ENCODE measurements at places on chromosomes 2 and 18.

DNA sequence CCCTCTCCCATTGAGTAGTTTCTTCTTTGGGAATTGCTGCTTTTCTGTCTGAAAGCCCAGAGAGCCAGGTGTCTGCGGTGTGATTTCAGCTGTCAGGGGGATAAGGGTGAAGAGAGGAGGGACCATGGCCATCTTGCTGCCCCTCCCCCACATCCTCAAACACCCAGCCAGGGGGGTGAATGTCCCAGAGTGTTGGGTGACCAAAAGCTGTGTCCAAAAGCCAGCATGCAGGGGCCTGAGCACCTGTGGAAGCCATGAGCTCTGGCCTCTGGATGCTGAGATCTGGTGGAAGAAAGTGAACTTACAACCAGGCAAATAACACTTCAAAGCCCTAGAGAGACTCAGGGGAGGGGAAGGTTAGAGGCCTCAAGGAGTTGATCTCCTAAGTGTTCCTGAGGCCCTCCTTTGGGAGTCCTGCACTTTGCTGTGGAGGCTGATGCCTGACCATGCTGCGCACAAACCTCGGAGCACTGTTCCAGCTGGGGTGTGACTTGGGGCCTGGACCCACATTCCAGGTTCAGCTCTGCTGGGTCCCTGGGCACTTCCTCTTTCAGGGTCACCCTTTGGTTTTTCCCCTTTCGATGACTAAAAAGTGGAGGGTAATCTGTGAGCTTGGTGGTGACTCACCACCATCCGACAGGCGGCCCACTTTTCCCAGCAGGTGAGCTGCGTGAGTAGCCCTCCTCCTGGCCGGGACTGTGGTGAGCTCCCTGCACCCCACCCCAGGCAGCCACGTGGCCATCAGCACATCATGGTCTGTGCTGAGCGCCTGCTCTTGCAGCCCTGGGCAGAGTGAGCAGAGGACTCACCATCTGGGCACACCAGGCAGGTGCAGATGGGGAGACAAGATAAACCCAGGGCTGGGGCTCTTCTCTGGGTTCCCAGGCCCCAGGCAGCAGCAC lies 66.8 kb upstream of the FOSL2 start:
- DNase-seq, result peak; percentile 80

- no peak for DNase-seq
Measured at GRCh38 chr18:26071725-26072124, 18.7 kb downstream of the SS18 start.

DNA sequence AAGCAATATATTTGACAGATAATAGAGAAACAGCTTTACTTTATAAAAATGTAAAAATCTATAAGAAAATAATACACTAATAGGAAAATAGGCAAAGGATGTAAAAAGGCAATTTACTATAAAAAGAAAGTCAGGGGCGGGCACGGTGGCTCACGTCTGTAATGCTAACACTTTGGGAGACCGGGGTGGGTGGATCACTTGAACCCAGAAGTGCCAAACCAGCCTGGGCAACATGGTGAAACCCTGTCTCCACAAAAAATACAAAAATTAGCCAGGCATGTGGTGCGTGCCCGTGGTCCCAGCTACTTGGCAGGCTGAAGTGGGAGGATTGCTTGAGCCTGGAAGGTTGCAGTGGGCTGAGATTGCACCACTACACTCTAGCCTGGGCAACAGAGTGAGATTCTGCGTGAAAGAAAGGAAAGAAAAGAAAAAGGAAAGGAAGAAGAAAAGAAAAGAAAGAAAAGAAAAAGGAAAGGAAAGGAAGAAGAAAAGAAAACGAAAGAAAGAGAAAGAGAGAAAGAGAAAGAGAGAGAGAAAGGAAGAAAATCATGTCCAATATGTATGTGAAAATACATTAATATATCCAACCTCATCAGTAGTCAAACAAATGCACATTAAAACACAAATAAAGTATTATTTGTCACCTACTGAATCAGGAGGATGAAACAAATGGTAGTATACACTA lies 65.1 kb downstream of the ADD2 start:
- no peak for DNase-seq

DNA sequence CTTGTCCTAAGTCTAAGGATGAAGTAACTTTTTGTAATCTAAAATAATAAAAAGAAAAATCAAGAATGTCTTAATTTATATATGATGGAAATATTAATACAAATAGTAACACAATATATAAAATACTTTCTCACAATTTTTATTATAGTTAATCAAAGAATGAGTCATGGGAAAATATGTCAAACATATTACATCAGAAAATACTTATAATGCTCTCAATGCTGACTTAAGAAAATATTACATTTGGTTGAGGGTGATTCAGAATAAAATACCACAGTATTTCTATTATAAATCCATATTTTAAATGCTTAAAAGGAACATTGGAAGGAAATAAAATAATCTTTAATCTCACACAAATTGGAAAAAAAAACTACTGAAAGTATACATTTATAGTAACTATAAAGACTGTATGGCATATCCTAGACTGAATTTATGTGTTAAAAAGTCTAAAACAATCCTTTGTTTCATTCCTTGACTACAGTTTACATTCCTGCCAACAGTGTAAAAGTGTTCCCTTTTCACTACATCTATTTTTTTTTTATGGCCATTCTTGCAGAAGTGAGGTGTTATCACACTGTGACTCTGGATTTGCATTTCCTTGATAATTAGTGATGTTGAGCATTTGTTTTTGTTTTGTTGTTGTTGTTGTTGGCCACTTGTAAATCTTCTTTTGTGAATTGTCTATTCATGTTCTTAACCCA lies 1573.5 kb upstream of the ACVR2A start:
- DNase-seq, result no peak

- no peak for DNase-seq
Measured at GRCh38 chr2:25041307-25041927, 459 bp upstream of the EFR3B start.

- peak; percentile 17 for DNase-seq
Measured at GRCh38 chr2:26922405-26923188, 47.8 kb upstream of the MAPRE3 start.

- no peak for DNase-seq
Measured at GRCh38 chr2:99851811-99852210, 290.6 kb downstream of the AFF3 start.

GRCh38 chr2:96977631-96978195 lies 8.7 kb downstream of the FAM178B start:
- DNase-seq, result peak; percentile 57

- DNase-seq, result no peak
Measured at GRCh38 chr2:148540022-148540421, 104.5 kb upstream of the EPC2 start.

GRCh38 chr2:112876257-112876970 lies 34.6 kb upstream of the IL37 start:
- no peak for DNase-seq

GRCh38 chr2:14231391-14231898 lies 401.1 kb upstream of the LRATD1 start:
- no peak for DNase-seq

DNA sequence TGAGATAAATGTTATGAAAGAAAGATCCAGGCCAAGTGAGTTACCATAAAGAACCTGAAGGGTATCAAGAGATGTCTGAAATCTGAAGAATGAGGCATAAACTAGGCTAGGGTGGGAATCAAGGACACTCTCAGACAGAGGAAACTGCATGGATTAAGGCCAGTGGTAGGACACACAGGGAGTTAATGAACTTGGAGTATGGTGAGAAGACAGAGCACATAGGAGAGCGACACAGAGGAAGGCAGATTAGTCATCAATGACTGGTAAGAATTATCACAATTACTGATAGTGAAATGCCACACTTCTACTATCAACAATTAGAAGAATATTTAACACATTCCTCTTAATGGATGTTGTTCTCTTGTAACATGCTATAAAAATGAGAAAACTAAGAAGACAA lies 76.9 kb downstream of the TTC21B start:
- no peak for DNase-seq

GRCh38 chr2:56248965-56249742 lies 65.4 kb downstream of the CCDC85A start:
- DNase-seq, result no peak

DNA sequence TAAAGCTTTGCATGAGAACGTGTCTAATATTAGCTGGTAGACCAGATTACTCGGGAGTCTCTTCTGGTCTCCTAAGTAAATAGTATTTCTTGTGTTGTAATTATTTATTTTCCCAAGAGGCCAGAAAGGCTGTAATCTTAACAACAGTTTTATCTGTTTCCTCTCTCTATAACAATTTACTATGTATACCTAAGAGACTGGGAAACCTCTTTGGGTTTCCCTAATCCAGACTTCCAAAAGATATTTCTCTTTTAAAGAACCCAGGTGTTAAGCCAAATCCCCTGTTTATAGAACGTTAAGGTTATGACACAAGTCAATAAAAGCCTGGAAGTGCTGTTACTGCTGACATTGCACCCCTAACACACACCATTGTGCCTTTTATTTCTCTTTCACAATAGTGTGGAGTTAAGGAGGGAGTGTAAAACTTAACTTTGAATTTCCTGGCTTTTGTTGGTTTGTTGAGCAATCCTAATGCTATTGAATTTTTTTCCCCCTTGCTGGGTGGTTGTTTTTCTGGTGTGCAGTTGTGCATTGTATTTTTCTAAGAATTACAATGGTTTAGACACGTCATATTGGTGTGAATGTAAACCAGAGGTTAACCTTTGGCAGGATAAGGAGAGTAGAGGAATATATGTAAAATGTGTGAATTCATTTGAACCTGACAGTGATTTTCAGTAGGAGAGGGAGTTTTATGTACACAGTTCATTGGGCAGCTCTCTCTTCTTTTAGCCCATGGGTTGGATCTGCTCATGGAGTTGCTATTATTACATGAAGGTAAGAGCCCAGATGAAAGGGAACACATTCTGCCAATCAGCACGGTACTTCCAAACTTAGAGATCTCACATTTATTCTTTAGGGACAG lies 192.8 kb downstream of the MTX2 start:
- DNase-seq, result no peak

GRCh38 chr18:26869640-26870039 lies 4.1 kb upstream of the AQP4 start:
- no peak for DNase-seq

DNA sequence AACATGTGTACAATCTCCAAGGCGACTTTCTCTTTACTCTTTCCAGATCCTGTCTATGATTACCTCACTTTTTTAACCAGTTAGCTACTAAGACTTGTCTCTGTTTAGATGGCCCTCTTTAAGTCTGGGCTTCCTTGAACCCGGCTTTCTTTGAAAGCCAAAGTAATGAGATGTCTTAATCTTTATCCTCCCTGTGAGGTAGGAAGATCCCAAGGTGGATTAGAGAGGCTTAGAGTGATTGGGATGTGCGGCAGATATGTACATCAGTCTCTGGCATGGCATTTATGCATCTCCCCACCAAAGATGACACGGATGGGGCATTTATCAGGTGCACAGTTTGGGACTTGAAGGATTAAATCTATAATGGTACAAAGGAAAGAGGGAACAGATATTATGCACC lies 186.3 kb downstream of the FSHR start:
- no peak for DNase-seq

DNA sequence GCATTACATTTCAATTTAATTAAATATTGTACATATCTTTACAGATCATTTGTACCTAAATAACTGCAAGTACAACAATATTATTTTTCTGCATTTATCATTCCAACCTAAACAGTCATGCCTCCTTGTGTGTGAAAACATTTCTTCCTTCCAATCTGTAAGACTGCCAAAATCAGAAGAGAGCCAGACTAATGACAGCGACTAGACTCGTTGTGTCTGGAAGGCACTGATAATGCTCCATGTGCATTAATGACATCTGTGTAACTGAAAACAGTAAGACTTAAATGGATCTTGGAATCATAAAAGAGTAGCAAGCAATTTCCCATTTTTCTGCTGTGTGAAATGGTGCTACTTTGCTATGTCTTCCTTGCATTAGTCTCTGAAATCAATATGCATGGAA lies 278.0 kb upstream of the DSEL start:
- no peak for DNase-seq

DNA sequence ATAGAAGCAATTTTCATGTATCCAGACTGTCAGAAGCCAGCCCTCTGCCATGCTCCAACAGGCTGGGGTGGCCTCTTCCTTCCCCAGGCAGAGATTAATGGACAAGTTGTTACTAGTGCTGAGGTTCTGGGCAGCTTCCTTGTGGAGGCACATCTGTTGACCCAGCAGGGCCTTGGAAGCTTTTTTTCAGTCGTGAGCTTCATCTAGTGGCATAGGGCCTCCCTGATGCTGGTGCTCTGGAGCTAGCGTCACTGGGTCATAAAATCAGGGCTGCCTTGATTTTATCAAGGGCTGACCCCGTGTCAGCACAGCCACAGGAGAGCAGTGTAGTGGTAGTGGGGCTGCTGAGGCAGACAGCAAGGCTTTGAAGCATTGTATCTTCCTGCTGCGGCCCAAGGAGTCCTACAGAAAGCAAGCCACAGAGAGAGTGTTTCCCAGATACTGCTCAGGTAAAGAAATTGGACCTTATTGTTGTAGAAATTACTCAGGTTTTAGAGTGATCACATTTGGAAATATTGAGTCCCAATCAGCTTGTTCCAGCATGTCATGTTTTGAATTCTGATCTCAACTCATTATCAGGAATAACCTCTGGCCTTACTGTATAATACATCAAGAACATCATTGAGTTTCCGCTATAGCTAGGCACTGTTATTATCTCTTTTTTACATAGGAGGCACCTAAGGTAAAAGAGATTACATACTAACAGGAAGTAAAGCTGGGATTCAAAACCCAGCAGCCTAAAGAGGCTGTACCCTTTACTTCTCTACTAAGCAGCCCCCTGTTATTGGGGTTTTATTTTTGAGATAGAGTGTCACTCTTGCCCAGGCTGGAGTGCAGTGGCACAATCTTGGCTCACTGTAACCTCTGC lies 92.3 kb upstream of the ALPP start:
- no peak for DNase-seq

DNA sequence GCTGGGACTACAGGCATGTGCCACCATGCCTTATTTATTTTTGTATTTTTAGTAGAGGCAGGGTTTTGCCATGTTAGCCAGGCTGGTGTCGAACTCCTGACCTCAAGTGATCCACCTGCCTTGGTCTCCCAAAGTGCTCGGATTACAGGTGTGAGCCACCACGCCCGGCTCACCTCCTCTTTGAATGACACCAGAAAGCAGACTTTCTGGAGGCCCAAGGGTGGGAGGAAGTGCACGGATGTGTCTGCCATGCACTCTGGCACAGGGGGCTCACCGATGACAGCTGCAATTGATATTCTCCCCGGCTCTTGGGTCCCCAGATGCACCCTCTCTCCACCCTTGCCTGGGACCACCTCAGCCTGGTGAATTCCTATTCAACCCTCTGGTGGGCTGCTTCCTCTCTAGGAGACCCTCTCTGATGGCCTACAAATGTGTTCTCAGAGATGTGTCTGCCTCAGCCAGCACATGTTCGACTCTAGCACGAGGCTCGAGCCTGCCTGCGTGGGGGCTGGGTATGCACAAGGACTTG lies 87.3 kb downstream of the SEPTIN10 start:
- DNase-seq, result no peak

- peak; percentile 67 for DNase-seq
Measured at GRCh38 chr2:133171393-133172004, 396.8 kb downstream of the NCKAP5 start.

- no peak for DNase-seq
Measured at GRCh38 chr2:170968205-170969003, 39.4 kb downstream of the GORASP2 start.

GRCh38 chr18:45571714-45572113 lies 43.6 kb upstream of the SLC14A2 start:
- no peak for DNase-seq
